ENCODE measurements at places on chromosomes 4 and X.

- no peak for DNase-seq
These were observed 103.3 kb upstream of the TSPAN7 start for GRCh38 chrX:38458071-38458470.

DNA sequence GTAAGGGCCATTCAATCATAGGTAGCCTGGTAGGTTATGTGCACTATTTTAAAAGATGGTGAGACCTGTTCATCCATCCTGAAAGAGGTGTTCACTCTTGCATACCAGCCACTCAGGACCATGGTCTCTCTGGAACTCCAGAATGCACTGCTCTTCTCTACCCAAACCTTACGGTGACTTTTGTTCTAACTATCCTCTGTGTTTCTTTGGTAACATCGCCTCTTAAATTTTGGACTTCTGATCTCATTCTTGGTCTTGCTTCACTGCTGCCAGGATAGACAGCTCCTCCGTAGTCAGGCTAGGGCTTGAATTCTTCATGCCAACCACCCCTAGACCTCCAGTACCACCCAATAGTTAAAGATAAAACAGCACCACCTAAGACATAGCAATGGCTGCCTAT lies 346.3 kb upstream of the GALNT7 start:
- no peak for DNase-seq

DNA sequence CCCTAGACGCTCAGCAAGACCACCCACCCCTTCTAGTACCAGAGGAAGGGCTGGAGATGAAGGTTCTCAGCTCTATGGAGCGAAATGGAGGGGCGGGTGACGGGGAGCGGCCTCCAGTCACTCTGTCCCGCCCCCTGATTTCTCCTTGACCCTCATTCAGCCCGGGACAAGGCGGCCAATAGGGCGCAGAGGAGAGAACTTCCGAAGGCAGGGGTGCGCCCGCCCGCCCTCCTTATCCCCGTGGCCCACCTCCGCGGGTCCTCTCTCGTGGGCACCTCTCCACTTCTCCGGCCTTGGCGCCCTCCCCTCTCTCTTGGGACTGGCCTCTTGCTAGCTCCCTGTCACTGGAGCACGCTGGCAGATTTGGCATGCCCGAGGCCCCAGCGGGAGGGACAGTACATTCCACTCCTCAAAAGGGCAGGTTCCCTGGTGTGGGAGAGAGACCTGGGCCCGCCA lies 1.1 kb upstream of the SEPTIN6 start:
- no peak for DNase-seq

- no peak for DNase-seq
These were observed 49.7 kb upstream of the DHRSX start for GRCh38 chrX:2550328-2551020.

DNA sequence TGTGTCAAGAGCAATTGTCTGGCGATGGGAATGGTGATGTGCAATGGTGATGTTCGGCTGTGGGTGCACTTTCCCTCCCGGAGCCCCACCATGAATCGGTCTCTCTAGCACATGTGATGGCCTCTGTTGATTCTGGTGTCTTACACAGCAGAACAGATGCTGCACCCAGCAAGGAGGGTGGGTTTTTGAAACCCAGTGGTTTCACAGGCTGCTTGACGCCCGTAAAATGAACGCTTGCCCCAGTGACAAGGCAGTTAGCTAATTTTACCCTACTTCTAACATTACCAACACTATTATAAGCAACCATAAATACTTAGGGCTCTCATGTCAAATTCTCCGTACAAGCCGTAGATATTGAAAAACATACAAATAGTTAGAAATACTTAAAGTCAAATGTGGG lies 5.9 kb upstream of the ANOS1 start:
- DNase-seq = no peak

DNA sequence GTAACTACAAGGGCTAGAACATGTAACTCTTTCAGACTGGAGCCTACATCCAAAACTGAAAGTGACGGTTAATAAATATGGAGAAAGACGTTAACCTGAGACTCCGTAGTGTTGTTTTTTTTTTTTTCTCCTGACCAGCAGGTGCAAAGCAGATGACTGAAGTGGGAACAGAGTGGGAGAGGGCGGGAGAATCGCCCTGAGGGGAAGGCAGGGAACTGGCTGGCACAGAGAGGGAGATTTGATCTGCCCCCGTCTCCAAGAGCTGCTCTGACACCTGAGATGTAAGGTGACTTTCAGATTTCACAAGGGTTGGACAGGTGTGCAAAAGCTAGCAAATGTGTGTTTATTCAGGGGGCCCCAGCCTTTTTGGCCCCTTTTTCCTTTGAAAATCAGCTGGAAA lies 180.2 kb downstream of the PALLD start:
- no peak for DNase-seq

- DNase-seq = no peak
These were observed 80.7 kb downstream of the ALG13 start for GRCh38 chrX:111761578-111762135.

- no peak for DNase-seq
These were observed 230.7 kb upstream of the KCNIP4 start for GRCh38 chr4:22179124-22179874.
